ENCODE measurements at places on chromosomes 3 and 15.

DNA sequence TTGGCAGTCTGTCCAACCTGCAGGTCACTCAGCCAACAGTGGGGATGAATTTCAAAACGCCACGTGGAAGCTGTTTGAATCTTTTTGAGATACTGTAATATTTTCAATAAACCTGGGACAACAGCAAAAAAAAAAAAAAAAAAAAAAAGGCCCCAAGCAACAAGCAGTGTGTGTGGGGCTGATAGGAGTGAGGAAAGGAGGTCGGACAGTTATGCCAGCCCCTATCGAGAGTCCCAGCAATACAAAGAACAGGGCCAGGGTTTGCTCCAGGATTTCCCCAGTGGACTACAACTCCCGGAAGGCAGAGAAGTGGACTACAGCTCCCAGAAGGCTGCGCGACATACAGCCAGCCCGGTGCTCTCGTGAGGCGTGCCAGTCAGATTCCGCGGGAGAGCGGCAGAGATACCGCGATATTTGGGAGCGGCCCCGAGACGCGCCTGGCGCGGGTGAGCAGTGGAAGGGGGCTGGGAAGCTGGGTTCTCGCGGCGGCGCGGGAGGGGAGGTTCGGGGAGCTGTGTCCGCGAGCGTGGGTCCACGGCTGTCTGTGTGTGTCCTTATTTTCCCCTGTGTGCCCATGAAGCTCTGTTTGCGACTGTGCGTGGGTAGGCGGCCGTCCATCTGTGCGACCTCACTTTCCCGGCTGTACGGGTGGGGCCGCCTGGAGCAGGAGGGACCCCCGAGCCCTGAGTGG lies at the start of gene PPCDC:
Gene PPCDC, plus strand, starts transcription at position 410 of the 691 bp plus-strand sequence. CDS start 4,729 bp downstream, outside the sequence.
- peak; percentile 91 for DNase-seq

DNA sequence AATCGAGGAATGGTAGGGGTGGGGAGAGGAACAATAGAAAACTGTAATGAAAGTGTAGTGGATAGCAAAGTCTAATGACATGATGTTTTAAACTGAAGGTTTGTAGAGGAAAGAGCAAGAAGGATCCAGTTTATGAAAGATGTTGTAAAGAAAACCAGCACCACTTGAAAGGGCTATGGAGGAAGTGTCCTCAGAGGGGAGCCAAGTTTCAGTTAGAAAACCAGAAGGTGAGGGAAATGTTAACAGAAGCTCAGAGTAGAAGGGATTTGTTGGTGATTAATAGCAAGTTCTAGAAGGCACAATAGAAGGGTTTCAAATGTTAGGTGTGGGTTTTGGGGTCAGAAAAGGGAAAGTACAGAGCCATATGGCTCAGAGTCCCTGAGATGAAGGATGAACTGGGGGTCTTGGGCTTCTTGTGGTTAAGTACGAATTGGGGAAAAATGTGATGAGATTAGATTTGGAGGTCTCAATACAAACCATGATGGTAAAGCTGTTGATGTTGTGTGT lies 33.8 kb upstream of the LRRC58 start:
- DNase-seq = no peak

DNA sequence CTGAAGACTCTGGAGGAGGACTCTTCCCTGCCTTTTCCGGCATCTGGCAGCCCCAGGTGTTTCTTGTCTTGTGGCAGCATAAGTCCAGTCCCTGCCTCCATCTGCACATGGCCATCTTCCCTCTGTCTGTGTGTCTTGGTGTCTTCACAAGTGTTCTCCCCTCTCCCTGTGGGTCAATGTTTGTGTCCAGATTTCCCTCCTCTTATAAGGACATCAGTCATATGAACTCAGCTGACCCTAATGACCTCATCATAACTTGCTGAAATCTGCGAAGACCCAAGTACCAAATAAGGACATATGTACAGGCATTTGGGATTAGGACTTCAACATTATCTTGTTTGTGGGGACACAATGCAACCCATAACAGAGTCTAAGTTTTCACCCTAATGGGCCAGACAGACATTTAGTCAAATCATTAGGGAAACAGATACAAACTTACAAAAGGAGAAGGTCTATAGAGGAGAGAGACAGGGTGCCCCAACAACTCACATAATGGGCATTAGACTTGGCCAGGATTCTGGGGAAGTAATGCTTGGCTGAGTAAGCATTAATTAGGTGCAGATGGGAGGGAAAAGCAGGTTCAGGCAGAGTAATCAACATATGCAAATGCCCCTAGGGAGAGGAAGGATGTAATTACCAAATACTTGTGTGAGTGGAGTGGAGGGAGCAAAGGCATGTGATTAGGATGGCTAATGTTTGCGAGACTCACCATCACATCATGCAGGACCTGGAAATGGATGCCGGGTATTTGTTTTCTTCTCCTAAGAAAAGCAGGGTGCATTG lies 372.8 kb upstream of the TBL1XR1 start:
- no peak for DNase-seq

DNA sequence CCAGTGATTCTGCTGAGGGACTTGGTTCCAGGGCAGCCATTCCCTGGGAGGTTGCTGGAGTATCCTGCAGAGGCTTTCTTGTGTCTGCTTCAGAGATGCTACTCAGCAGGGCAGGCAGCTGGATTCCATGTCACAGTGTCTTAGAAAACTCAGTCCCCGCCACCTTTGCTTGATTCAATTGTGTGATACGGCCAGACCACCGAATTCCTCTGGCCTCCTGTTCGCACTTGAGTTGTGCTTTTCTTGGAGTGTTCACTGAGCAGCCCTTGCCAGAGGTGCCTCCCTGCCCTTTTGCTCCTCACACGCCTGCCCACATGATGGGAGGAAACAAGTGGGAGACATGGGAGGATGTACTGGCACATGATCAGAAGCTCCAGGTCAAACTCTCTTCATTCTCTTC lies 19.6 kb upstream of the SHC4 start:
- no peak for DNase-seq

GRCh38 chr3:193908181-193908744 lies 227.7 kb upstream of the HES1 start:
- no peak for DNase-seq

DNA sequence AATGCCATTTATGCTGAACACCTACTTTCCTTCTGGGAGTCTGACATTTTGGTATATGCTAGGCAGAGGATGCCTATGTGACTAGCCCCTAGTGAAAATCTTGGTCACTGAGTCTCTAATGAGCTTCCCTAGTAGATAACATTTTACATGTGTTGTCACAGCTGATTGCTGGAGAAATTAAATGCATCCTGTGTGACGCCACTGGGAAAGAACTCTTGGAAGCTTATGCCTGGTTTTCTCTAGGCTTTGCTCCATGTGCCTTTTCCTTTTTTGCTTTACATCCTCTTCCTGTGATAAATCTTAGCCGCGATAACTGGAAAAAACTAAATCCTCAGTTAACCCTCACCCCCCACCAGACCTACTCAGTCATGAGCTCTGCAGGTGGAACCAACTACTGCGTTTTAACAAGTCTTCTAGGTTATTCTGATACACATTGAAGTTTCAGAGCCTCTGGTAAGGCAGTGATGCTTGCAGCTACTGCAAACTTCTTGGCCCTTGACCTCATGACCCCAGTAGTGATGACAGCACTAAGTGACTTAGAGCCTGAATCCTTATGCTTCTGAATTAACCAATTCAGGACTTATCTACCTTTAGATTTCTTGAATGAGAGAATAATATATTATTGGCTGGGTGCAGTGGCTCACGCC lies 292.4 kb upstream of the SOX14 start:
- no peak for DNase-seq

DNA sequence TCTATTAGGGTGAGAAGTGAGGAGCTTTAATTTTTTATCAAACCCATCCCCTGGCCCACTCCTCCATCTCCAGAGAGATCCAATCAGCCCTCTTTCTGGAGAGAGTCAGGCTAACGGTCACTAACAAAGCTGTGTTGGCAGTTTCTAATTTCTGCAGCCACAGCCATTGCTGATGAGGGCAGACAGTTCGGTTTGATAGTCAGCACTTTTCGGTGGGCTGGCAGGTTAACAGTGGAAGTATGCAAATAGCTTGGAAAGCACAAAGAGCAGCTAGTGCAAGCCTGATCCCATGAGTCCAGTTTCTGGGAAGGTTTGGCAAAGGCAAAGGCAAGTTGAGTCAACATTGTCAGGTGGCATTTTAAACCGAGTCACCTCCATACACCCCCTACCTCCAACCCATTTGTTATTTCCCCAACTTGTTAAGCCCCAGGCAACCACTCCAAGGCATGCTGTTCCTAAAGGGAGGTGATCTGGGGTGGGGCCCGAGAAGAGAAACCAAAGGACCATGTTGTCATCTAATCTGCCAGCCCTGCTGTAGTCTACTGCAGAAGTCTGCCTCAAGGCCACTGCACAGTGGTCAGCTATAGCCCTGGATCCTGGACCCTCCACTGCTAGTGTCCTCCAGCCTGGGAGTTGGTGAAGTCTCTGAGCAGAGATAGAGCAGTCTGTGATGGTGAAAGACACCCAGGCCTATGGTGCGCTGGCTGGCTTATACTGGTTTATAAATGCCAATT lies 1.7 kb downstream of the CCR1 start:
- no peak for DNase-seq

DNA sequence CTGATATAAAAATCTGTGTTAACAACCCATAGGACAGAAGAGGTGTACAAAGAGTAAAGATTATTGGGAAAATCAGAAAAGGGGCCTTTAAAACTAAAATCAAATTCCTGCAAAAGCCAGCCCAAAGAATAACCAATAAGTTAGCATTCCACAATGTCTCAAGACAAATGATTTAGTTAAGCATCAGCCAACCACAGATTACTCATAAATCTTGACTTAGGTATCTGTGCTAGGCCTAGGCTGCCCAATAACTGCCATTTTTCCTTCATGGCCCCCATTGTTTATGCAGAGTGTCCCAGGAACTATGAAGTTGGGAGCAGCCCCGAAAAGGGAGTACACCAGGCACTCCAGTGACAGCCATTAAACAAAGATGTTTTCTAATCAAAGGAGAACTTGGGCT lies 7.4 kb downstream of the TRANK1 start:
- DNase-seq = no peak

DNA sequence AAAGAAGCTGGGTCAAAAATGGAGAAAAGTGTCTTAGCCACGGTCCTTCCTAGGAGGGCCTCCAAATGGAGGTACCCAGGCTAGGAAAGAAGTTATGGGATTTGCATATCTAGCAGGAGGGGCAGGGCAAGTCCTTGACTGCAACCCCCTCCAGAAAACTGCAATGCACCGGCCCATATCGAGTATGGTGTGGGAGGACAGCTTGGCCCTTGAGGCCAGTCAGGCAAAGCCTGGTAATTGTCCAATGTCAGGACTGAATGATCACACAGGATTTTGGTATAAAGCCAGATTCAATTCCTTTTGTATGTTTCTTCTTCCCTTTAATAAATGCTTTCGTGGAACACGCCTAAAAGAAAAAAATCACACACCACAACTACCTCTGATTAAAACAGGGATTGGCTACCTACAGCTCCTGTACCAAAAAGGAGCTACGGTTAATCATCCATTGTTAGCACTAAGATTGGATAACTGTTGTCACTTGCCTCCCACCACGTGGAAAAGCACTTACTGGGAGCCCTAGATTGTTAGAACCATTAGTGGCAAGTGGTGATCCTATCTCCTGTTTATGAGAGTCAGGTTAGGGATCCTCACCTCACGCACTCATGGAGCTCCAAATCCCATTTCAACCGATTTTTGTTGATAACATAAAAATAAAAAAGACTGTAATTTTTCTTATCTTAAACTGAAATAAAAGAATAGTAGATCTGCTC lies 1.2 kb downstream of the ZNF770 start:
- DNase-seq = no peak

GRCh38 chr15:100645671-100646070 lies 43.3 kb downstream of the ASB7 start:
- DNase-seq = no peak
